Neural crest cell (in vitro differentiated cells): ENCODE measurements at places on chromosomes 4 and X.

- no peaks in the 10 kb centered on the region for H3K36me3 ChIP-seq
- no peak overlapping the region for H3K27ac ChIP-seq
- no peaks in the 10 kb centered on the region for H3K4me1 ChIP-seq
Measured at GRCh38 chr4:181536196-181536746, 706.9 kb upstream of the TENM3 start.

- no peak for DNase-seq
- no peaks in the 10 kb centered on the region for H3K36me3 ChIP-seq
- no peaks in the 10 kb centered on the region for H3K27me3 ChIP-seq
- no peak overlapping the region for H3K27ac ChIP-seq
- no peaks in the 10 kb centered on the region for H3K4me1 ChIP-seq
- H3K4me3 ChIP-seq = no peak overlapping the region
Measured at GRCh38 chrX:10841579-10841978, 221.2 kb upstream of the MID1 start.

DNA sequence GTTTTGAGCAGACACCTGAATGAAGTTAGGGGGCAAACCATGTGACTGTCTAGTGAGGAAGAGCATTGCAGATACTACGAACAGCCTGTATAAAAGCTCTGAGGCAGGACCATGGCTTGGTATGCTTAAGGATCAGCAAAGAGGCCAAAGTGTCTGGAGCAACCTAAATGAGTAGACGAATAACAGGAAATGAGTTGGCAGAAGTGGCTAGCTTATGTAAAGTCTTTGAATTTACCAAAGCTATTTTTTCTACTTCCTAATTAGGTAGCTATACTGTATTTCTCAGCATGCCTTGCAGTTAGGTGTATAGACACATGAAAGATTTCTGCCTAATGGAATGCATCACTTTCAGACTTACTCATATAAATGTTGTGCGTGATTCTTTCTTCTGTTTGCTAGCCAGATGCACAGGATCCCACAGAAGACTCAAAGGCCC lies 9.3 kb upstream of the GPRIN3 start:
- H3K36me3 ChIP-seq = no peaks in the 10 kb centered on the region
- no peak overlapping the region for H3K27ac ChIP-seq
- DNase-seq = no peak
- H3K27me3 ChIP-seq = peaks cover 2% of the 10 kb centered on the region
- H3K4me1 ChIP-seq = peaks cover 5% of the 10 kb centered on the region
- H3K4me3 ChIP-seq = no peak overlapping the region

DNA sequence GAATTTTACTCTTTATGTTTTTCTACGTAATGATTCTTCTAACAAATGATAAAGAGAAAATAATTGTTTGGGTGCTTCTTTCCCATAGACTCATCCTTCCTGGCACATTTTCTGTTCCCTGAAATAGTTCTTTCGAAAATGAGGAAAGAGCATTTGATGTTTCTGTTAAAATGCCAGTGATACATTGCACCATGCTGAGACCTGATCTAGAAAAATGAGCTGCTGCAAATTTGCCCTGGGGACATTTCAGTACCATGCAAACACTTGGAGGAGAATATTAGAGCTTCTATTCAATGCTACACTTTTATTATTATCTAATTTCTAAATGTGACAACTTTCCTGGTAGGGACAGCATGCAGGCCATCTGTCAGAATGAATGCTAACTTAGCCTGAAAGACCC lies 83.3 kb downstream of the C4orf33 start:
- no peaks in the 10 kb centered on the region for H3K4me1 ChIP-seq
- no peak overlapping the region for H3K4me3 ChIP-seq
- no peaks in the 10 kb centered on the region for H3K27me3 ChIP-seq
- no peak overlapping the region for H3K27ac ChIP-seq
- no peaks in the 10 kb centered on the region for H3K36me3 ChIP-seq

- DNase-seq = no peak
- H3K27ac ChIP-seq = no peak overlapping the region
- H3K36me3 ChIP-seq = no peaks in the 10 kb centered on the region
- H3K27me3 ChIP-seq = peaks cover 18% of the 10 kb centered on the region
- peaks cover 20% of the 10 kb centered on the region for H3K4me1 ChIP-seq
- no peak overlapping the region for H3K4me3 ChIP-seq
Measured at GRCh38 chr4:6444582-6444981, 27.8 kb downstream of the PPP2R2C start.

DNA sequence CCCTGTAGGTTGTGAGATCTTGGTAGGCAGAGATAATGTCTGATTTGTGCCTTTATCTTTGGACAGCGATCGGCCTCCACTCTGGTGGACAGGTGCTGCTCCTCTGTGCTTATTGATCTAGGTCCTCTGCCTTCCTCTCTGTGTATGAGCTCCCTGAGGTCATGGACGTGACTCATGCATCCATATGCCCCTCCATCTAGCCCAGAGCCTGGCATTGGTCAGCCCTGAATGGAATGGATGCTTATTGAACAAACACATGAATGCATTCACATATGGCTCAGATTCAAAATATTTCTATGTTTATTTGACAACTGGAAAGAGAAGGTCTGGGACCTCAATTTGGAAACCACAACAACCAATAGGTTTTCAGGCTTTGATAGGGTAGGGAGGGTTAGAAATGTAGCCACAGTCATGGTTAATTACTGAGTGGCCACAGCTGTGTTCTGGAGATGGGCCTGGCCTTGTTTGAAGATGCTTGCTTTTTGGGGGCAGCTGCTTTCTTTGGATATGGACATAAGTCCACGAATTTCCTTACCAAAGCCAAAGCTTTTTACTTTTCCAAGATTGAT lies 76.2 kb downstream of the SEL1L3 start:
- H3K27me3 ChIP-seq = no peaks in the 10 kb centered on the region
- H3K4me1 ChIP-seq = peaks cover 6% of the 10 kb centered on the region
- H3K36me3 ChIP-seq = no peaks in the 10 kb centered on the region
- no peak overlapping the region for H3K4me3 ChIP-seq

DNA sequence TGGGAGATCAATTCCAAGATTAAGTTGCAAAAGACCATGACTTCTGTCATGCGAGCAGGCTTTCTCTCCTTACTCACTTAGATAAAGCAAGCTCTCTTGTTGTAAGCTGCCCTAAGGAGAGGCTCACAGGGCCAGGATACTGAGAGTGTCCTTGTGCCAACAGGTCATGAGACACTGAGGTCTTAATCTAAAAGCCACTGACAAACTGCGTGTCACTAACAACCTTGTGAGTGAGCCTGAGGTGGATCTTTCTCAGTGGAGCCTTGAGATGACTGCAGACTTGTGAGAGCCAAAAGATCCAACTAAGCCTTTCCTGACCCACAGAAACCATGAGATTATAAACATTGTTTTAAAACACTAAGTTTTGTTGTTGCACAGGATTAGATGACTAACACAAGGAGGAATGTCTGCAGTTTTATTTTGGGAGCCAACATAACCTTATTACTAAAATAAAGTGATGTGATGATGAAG lies 170.5 kb downstream of the SLC39A8 start:
- no peak overlapping the region for H3K27ac ChIP-seq
- no peak for DNase-seq
- H3K4me3 ChIP-seq = no peak overlapping the region
- no peaks in the 10 kb centered on the region for H3K27me3 ChIP-seq
- H3K4me1 ChIP-seq = peaks cover 3% of the 10 kb centered on the region
- no peaks in the 10 kb centered on the region for H3K36me3 ChIP-seq

- H3K27ac ChIP-seq = no peak overlapping the region
- H3K4me3 ChIP-seq = no peak overlapping the region
- no peaks in the 10 kb centered on the region for H3K36me3 ChIP-seq
- H3K4me1 ChIP-seq = no peaks in the 10 kb centered on the region
- no peak for DNase-seq
Measured at GRCh38 chrX:39667191-39667590, 430.6 kb downstream of the BCOR start.

DNA sequence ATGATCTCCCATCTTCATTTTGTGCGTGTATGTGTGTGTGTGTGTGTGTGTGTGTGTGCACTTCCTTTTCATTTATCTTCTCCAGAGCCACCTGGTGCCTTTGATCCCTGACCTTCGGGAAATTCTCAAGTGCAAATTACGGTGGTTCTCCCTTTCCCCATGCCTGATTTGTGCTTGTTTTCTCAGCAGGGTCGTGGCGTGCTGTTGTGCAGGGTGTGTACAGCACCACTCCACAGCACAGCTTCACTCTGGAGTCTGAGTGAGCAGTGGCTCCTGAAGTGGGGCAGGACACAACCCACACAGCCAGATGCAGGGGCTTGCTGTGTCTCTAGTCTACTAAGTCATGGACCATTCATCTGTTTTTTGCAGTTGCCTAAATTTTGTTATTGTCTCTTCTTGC lies 114.2 kb upstream of the TBC1D9 start:
- peaks cover 4% of the 10 kb centered on the region for H3K4me1 ChIP-seq
- no peaks in the 10 kb centered on the region for H3K27me3 ChIP-seq
- H3K4me3 ChIP-seq = no peak overlapping the region
- no peaks in the 10 kb centered on the region for H3K36me3 ChIP-seq

DNA sequence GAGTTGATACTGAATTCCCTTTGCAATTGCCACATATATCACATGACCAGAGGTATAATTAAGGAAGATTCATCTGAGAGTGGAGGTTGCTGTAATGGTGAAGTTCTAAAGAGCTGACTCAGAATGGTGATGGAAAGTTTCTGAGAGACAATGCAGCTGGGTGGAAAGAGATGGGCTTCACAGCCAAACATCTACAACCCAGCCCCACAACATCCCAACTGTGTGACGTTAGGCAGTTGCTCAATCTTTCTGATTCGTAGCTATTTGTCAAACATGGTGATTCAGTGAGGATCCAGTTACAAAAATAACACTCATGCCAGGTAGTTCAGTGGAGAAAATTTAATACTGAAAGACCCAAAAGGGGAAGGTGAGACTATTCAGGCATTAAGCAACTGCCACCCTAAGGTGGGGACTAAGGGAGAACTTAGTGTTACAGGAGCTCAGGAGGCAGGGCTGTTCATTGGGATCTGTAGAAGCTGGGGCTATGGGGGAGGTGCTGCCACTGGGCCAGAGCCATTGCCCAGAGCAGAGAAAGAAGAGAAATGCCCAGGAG lies 6.9 kb upstream of the AFF1 start:
- no peak overlapping the region for H3K4me3 ChIP-seq
- H3K36me3 ChIP-seq = no peaks in the 10 kb centered on the region
- no peak overlapping the region for H3K27ac ChIP-seq
